ENCODE measurements at places on chromosomes 5 and 9.

DNA sequence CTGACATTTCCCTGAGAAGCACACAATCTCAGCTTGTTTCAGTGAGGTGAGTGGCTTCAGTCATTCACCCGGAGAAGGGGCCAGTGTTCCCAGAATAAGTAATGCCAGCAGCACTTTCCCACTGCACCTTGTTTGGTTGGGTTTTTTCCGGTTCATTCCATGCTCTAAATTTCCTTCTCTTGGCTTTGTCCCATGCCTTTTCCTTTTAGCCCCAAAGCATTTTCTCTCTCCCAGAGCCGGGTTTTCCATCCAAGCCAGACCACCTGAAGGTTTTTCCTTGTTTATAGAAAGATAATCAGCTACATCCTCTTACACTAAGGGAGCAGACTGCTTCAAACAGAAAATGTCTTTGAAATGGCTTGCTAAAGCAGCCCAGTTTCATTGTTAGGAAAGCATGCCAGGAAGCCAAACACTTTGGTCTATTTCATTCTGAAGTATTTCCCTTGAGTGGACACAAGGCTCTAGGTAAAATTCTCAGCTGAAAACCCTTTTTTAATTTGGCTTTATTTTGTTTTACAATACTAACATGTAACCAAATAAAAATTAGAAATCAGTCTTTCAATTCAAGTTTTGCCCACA lies 501.6 kb downstream of the DTWD2 start:
- DNase-seq, result no peak

GRCh38 chr9:2019723-2020122 lies 4.6 kb downstream of the SMARCA2 start:
- DNase-seq, result no peak

DNA sequence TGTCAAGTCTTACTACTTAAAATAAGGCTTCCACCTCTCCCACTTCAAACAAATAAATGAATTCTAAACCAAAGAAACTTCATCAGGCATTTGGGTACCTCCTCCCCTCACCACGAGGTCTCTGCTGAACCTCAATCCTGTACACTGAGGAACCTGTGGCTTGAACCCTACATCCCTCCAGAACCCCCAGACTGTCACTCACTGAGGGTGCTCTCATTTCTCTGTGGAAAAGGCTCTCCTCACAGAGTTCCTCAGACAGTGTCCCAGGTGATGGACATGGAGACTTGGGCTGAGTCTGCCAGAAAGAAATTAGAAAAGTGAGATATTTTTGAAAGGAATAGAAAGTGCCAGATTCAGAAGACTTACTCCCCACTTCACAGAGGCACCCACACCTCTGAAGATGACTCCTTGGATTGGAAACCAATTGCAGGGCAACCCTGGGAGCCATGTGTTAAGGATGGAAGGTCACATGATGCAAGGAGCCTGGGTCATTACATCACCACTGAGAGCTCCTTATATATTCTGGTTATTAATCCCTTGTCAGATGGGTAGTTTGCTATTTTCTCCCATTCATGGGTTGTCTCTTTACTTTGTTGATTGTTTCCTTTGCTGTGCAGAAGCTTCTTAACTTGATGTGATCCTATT lies 19.8 kb downstream of the MLANA start:
- DNase-seq, result no peak

DNA sequence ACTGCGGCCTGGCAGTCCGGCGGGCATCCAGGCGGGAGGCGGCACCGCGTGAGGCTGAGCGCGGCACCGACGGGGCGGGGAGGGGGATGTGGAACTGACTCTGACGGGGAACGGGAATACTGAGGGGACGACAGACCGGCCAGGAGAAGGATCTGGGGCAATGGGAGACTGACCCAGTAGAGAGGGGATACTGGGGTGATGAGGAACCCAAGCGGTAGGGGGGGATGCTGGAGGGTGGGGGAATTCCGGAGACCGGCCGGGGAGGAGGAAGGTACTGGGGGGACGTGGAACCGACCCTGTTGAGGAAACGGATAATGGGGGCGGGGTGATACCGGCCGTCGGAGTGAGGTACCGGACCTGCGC lies 423 bp downstream of the IPPK start:
- DNase-seq, result no peak

- DNase-seq, result no peak
Observed at GRCh38 chr9:86741311-86742208, 205.7 kb downstream of the GAS1 start.

- DNase-seq, result no peak
Observed at GRCh38 chr9:110919609-110920008, 118.7 kb downstream of the LPAR1 start.

GRCh38 chr5:163261647-163262269 lies 175.6 kb upstream of the CCNG1 start:
- DNase-seq, result no peak

- no peak for DNase-seq
Observed at GRCh38 chr5:173950829-173951228, 38.1 kb upstream of the C5orf47 start.

- no peak for DNase-seq
Observed at GRCh38 chr5:133032852-133033742, 6.7 kb upstream of the ZCCHC10 start.

GRCh38 chr5:179269781-179270543 lies 75.3 kb downstream of the ADAMTS2 start:
- no peak for DNase-seq

GRCh38 chr5:133694181-133694831 lies 82.0 kb upstream of the FSTL4 start:
- DNase-seq, result no peak

DNA sequence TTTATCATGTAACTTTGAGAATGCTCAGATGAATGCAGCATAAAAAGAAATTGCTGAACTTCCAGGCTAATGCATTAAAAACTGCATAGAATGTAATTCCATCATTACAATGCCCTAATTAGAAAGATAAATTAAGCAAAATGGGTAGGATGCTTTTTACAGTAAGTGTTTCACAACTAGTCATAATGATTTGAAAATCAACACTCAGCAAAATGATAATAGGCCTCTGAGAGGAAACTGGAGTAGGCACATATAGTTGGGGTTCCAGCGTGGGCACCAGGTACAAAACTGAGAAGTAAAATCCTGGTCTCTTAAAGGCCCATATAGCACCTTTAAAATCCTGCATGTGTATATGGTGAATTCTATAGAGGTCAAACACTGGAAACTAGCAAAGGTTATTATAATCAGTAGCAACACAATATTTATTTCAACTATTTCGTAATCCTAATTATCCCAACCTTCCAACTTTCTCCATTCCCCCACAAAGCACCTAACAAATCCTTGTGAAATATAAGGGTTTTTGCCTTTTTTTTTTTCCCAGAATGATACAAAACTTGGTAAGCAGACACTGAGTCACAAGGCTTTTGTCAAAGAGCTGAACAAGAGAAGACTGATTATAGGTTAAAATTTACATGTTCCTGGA lies 108.0 kb upstream of the NR5A1 start:
- no peak for DNase-seq

DNA sequence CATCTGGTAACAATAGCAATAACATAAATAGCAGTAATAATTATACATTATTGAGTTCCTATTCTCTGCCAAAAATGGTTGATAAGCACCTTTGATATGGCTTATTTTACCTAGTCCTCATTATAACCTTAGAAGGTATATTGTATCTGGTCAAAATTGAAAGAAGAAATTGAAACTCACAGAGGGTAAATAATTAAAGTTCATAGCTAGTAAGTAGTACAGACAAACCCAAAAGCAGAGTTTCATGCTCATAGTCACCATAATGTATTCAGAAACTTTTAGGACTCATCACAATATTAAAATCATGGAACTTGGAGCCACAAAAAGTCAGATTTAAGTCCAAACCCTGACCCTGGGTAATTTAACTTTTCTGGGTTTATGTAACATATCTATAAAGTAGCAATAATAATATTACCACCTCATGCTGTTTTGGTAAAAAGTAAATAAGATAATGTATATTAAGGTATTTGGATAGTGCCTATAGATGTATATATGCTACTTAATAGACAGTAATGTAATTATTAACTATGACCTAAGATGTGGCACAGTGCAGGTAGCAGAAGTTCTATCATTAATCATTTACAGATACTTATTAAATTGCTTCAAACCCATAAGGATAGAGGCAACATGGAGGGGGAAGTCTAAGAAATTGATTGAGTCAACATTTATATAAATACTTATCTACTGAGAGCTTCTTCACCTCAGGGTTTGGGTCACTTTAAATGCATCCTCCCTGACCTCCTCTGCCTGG lies 32.4 kb downstream of the STK32A start:
- no peak for DNase-seq

DNA sequence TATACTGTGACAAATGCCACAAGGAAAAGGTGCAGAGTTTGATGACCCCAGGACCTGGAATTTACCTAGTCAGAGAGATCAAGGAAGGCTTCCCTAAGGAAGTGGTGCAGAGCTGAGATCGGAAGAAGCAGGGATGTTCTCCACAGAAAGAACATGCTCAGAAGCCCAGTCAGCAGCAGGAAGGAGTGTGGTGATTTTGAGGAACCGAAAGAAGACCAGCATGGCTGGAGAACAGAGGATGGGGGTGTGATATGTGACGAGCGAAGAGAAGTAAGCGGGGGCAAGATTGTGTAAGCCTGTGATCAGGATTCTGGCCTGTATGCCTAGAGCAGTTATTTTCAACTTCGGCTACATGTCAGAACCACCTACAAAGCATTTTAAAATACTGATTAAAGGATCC lies 18.7 kb upstream of the PIK3R1 start:
- DNase-seq, result no peak

GRCh38 chr5:126341906-126342630 lies 81.1 kb upstream of the GRAMD2B start:
- no peak for DNase-seq

- no peak for DNase-seq
Observed at GRCh38 chr5:131305138-131305689, 41.4 kb downstream of the CDC42SE2 start.

- DNase-seq, result no peak
Observed at GRCh38 chr5:72301557-72301956, 18.5 kb downstream of the MRPS27 start.

- no peak for DNase-seq
Observed at GRCh38 chr5:42015681-42016080, 90.6 kb downstream of the FBXO4 start.

DNA sequence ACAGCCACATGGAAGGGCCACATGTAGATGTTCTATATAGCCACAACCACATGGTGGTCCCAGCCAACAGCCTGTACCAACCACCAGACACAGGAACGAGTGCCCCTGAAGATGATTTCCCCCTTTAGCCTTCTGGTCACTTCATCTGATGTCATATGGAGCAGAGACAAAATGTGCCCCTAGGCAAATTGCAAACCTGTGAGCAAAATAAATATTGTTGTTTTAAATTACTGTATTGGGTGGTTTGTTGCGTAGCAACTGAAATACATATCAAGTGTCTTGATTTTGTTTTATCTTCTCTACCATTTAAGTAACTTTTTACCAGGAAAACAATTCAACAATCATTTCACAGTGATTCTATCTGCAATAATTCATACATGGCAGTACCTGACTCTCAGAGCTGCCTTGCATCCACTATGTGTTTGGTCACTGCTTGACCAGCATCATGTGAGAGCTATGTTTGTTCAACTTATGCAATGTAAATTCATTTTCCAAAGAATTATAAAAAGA lies 142.5 kb upstream of the VLDLR start:
- DNase-seq, result no peak

GRCh38 chr9:129351642-129352145 lies 173.6 kb upstream of the IER5L start:
- no peak for DNase-seq

DNA sequence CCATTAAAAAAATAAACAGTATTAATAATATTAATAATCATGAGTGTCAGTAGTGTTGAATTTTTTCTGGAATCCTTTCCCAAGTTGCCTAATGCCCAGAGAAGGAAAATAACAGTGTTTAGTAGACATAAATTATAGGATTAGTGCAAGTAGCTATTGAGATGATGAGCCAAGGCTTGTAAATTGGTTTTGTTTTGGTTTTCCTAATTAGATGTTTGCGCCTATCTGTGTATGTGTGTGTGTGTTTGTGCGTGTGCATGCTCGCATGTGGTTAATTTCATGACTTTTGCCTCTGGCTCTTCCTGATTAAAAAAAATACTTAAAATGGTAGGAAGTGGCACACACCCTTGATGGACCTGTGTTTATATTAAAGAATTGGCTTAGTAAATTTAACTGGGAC lies 55.4 kb downstream of the FXN start:
- no peak for DNase-seq

GRCh38 chr5:132499440-132500243 lies 9.1 kb upstream of the IRF1 start:
- DNase-seq, result no peak

DNA sequence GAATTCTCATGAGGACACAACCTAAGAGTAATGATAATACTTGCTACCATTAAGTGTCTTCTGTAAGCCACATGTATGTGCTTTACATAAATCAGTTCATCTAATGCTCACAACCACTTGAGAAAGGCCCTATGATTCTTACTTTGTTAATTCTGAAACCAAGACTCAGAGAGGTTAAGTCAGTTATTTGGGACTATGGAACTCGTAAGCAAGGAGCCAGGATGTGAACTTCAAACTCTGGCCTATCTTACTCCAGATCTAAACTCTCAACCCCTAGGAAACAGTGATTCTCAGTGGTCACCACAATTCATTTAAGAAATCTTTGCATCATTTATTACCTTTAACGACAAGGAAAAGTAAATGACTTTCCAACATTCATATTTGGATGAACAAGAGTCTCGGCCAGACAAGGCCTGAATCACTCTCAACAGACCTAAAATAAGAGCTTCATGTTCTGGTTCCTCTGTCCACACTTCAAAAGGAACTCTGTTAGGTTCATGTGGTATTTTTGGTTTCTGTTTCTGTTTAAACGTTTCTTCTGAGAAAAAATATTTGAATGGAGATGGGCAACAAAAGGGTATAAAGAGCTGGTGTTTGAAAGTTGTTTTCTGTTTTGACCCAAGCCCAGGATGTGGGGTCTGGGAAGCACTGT lies 104.8 kb downstream of the LPAR1 start:
- DNase-seq, result no peak

DNA sequence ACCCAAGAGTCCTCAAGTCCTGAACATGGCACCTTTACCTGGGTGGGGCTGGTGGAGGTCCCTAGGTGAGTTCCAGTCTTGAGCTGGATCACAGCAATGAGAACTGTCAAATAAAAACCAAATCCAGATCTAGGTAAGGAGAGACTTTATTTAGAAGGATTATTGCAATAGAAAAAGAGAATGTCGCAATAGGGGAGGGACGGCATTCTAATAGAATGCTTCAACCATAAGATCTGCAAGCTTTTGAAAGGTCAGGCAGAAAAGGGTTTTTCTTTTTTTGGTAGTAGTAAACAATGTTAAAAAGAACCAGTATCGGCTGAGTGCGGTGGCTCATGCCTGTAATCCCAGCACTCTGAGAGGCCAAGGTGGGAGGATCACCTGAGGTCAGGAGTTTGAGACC lies 5.2 kb upstream of the GCNT1 start:
- no peak for DNase-seq

GRCh38 chr9:97860451-97861147 lies 7.6 kb downstream of the FOXE1 start:
- DNase-seq, result no peak

GRCh38 chr5:101561018-101561417 lies 657.9 kb upstream of the ST8SIA4 start:
- DNase-seq, result no peak

GRCh38 chr5:74149395-74149794 lies 491.1 kb downstream of the ENC1 start:
- DNase-seq, result no peak

- DNase-seq, result no peak
Observed at GRCh38 chr5:131463656-131464055, 171.4 kb downstream of the RAPGEF6 start.

- DNase-seq, result no peak
Observed at GRCh38 chr9:13487936-13488335, 208.4 kb upstream of the MPDZ start.

GRCh38 chr9:78167356-78167755 lies 68.5 kb upstream of the CEP78 start:
- DNase-seq, result peak; percentile 66
